ENCODE measurements at places on chromosomes 1 and 21.

DNA sequence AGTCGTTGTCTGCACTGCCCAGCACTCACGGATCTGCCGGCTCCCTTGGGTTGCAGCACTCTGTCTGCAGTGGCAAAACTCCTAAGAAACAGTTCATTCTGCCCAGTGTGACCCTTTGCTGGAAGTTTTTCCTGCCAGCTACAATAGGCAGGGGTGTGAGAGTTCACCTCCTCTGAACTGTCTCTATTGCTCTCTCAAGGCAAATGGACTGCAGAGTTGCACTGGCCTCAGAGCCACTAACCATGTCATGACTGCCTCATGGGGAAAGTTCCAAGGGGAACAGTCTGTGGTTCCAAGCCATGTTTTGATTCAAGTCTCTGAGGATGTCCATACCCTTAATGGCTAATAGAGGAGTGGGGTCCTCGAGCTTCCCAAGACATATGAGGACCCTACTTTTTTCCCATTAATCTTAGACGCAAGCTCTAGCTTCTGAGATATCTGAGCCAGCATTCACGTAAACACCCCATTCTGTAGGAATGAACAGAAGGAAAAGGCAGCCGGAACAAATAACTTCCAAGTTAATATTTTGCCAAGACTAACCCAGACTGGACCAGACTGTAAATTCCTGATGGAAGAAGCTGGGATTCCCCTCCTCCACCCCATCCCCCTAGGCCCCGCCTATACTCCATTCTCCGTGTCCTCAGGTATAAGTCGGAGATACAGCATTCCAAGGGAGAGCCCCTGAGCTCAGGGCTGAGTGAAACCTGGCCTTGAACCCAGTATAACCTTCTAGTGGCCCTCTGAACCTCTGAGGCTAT is 93.8 kb upstream of the AKT3 start:
- no peak for DNase-seq

DNA sequence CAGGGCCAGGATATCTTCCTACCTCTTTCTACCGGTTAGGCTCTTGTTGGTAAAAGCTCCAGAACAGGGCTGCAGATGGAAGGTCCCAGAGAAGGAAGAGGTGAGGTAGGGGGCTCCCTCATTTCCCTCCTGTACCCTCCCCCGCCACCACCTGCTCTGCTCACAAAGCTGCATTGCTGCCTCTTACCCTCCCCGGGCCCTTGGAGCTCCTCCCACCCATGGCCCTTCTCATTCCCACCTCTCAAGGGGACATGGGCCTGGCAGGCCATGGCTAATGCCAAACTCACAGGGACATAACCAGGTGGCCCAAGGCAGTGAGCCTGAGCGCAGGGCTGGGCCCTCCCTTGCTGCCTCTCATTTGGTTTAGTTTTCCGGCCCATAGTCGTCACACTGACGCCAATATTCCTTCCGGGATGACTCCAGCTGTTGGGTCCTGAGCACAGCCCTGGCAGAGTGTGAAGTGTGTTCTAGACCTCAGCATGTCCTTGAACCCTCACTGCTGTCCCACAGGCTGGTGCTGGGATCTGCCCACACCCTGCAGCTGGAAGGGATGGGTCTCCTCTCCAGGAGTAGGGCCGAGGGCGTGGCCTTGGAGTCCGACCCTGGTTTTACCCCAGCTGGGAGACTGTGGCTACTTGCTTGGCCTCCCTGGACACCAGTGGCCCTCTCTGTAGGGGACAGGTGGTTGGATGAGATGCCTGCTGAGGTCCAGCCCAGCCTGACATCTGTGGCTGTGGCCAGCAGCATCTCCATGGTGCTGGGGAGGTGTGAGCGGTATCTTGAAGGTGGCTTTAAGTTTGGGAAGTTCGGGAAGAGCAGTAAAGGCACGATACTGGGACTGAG is 104.6 kb downstream of the ARHGEF10L start:
- DNase-seq: no peak

DNA sequence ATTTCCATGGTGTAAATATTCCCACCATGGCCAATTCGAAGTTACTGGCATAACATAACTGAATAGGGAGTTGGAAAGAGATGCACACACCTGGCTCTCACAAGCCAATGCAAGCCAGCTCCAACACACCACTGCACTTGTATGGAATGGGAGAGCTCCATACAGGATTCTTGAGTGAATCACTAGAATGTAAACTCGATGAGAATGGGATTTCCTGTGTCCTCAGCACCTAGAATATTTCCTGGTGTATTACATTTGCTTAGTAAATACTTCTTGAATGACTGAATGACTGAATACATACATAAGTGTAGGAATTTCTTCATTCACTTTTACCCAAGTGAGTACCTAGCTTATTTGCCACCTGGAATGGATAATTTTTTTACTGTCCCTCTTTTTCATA is 16.2 kb upstream of the PPIE start:
- DNase-seq: no peak

DNA sequence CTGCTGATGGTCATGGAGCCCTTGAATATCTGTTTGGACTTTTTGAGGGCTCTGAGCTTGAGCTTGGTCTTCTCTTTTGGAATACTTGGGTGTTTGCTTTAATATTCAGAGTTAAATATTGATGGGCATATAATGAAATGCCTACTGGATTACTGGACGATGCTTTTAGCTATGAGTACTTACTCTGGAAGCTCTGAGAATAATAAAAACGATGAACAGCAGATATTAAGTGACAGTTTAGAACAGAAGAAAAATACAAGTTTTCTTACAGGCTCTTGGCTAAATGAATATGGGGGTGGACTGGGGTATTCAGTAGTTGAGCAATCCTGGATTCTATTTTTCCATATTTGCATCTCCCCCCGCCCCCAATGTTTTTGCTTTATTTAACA is 20.7 kb downstream of the GALNT2 start:
- DNase-seq: no peak
